Right lobe of liver (tissue), 6 donors: ENCODE measurements at places on chromosomes 2 and 18. TPM values are rescaled to one million over a fixed set of nuclear protein-coding genes. Genes with fewer than 3 reads are reported as not detected.

LYPD6 gene
- 0.15 TPM for total RNA-seq

DNA sequence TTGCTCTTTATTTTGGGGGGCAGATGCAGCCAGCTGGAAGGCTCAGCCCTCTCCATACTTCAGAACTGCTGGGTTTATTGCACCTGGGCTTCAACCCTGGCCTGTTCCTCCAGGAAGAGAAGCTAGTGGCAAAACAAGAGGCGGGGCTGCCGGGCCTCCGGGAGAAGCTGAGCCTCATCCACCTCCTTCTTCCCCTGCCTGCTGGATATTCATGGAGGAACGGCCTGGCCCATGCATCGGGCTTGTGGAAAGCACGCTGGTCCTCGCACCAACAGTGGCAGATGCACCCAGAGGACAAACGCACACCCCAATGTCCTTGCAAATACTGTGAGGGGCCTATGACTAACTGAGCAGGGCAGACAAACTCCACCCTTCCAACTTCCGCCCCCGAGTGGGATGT, 30.6 kb downstream of the FAM178B start:
- no peaks in the 10 kb centered on the region for H3K27me3 ChIP-seq
- no peaks in the 10 kb centered on the region for H3K4me1 ChIP-seq
- no peak overlapping the region for H3K4me3 ChIP-seq
- no peaks in the 10 kb centered on the region for H3K36me3 ChIP-seq

DNA sequence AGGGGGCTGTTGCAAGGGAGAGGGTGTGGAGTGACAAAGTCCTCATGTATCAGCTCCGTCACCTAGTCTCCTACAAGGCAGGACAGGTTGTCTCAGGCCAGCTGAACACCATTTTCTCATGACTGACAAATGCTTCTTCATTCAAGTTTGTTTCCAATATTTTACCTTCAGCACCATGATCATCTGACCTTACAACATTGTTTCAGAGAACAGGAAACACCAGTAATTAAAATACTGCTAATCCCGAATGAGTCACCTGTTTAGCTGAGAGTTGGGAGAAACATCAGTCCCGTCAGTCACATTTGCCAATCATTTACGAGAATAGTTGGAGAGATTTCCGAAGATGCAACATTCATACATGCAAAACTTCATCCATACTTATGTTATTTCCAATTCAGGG, 25.7 kb upstream of the SP5 start:
- no peak overlapping the region for H3K4me3 ChIP-seq
- no peak for DNase-seq
- H3K27ac ChIP-seq: no peak overlapping the region
- no peaks in the 10 kb centered on the region for H3K27me3 ChIP-seq
- no peaks in the 10 kb centered on the region for H3K36me3 ChIP-seq

ACKR3 gene
- 0.66 TPM for total RNA-seq

DNA sequence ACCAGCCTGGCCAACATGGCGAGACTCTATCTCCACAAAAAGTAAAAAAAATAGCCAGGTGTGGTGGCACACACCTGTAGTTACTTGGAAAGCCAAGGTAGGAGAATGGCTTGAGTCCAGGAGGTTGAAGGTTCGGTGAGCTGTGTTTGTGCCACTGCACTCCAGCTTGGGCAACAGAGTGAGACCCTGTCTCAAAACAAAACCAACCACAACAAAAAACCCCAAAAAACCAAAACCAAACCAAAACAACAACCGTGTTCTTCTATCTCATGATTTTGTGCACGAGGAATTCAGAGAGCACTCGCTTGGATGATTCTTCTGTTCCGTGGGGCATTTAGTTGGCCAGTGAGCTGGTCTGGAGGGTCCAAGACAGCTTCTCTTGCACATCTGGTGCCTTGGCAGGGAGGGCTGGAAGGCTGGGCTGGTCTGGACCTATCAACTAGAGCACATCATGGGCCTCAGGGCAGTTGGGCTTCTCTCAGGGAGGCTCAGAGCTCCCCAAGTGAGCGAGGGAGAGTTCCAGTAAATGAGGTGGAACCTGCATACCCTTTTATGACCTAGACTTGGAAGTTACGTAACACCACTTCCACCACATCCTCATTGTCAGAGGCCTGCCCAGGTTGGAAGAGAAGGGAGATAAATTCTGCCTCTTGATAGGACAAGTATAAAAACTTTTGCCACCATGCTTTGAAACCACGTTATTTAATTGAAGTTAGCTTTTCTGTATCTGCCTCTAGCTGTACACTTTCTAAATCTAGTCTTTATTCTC, 25.2 kb downstream of the SIX2 start:
- H3K4me1 ChIP-seq: no peaks in the 10 kb centered on the region
- no peak for DNase-seq
- H3K4me3 ChIP-seq: no peak overlapping the region
- no peaks in the 10 kb centered on the region for H3K36me3 ChIP-seq
- no peaks in the 10 kb centered on the region for H3K27me3 ChIP-seq

BOK gene
- total RNA-seq: 102 TPM
